Activated CD4-positive, alpha-beta T cell treated with anti-CD3 and anti-CD28 coated beads for 36 hours (primary cell): ENCODE measurements at places on chromosomes 2 and 18.
A peak's percentile ranks its signal among the peaks of the same experiment; 100 is the strongest.

GRCh38 chr18:7809978-7810377, 242.9 kb downstream of the PTPRM start:
- DNase-seq = no peak

DNA sequence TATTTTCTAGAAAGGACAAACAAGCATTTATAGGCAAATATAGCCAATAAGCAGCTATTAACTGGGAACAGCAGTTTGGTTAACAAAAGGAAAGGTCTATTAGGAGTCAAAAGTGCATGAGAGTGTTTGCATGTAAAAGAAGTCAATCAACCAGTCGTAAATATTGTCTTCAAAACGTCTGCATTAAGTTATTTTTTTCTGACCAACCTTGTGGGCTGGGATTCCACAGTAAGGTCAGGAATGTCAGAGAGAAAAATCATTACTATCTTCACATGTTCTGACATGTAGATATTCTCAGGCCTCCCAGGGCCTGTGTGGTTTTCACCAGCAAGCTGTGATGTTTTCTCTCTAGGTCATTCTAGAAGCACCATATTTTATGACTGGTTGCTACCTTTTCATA, 922.5 kb downstream of the SUCLG1 start:
- no peak for DNase-seq

DNA sequence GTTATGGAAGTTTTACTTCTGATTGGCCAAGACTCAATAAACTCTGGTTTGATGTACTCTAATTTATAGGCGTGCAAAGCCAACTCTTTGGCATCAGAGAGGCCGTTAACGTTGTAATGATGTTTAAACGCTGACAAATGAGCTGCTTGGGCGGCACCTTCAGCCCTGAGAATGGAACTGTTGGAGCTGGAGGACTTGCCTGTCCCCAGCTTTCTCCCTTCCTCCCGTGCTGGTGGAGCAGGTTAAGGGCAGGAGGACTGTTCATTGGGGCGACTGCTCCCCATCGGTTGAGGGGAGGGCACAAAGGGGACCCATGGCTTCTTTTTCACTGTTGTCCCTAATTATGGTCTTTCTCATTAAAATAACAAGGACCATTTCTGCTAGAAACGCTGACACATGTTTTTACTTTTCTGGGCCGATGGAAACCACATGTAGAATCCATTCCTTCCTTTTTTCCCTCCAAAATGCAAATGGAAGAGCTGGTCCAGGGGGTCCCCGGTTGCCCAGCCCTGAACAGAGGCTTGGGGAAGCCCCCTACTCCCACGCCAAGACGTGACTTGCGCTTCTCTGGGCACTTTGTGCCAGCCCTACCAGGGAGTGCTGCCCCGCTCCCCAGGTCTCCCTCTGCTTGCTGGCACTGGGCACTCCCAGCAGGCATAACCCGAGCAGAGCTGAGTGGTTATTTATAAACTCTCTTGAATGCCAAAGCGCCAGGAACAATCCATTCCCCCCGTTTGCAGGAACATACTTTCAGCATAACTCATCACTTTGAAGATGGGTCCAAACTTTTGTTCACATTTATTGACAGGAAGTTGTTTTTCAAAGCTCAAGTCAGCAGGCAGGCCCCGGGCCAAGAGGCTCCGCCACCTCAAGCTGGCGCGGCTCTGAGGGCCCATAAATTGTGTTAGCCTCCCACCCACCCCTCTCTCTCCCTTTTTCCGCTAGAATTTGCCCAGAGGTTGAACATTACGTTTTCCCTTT, 170.1 kb downstream of the ASB1 start:
- DNase-seq = no peak

DNA sequence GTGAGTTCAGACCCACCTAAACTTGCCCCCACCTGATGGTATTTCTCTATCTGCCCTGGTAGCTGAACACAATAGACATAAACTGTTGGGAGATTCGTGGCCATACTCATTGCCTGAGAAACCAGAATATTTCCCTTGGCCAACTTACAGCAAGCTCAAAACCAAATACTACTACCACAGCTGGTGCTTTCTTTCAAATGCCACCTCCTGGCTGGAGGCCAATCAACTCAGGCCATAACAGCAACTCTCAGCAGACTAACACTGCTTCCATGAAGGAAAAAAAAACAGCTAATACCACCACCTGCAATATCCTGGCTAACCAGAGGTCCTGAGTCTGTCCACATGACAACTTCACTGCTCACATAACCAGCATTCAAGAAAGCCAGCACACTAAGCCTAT, 373.1 kb downstream of the CMPK2 start:
- no peak for DNase-seq

DNA sequence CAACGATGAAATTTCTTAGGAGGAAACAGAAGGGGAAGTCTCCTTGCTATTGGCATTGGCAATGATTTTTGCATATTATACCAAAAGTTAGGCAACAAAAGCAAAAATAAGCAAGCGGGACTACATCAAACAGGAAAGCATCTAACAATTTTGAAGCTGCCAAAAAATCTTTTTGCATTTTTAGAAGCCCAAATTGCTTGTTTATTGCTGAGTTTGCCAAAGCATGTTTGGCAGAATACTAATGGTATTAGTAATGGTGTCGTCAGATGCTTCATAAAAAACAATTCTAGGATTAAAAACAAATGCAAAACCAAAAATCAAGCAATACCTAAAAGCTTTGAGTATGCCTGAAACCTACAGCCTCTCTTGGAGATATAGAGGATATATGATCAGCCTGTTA, 80.0 kb downstream of the GALR1 start:
- no peak for DNase-seq

GRCh38 chr18:55318951-55319441, 269.0 kb downstream of the TCF4 start:
- DNase-seq = no peak

DNA sequence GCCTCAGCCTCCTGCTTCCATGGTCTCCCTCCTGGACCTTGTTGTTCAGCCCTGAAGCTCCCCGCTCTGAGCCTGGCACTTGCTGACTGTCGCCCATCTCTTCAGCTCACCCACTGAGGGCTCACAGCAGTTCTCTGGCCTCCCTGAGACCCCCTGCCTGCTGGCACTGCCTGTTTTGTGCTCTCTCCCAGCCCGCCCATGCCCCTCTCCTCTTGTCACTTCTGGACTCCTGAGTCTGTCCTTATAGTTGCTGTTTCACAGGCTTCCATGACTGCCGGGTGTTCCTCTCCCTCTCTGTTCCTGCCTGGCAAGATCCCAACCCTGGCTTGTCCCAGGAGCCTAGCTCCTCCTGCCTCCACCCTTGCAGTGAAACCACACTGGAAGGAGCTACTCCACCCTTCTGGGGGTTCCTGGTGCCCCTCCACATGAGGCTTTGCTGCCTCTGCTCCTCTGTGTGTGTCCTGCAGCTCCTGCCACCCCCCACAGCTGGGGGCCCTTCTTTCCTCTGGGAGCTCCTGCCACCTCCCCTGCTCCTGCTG, 110.6 kb downstream of the CEP192 start:
- no peak for DNase-seq

GRCh38 chr2:120230515-120231471, 7.6 kb upstream of the TMEM185B start:
- no peak for DNase-seq

DNA sequence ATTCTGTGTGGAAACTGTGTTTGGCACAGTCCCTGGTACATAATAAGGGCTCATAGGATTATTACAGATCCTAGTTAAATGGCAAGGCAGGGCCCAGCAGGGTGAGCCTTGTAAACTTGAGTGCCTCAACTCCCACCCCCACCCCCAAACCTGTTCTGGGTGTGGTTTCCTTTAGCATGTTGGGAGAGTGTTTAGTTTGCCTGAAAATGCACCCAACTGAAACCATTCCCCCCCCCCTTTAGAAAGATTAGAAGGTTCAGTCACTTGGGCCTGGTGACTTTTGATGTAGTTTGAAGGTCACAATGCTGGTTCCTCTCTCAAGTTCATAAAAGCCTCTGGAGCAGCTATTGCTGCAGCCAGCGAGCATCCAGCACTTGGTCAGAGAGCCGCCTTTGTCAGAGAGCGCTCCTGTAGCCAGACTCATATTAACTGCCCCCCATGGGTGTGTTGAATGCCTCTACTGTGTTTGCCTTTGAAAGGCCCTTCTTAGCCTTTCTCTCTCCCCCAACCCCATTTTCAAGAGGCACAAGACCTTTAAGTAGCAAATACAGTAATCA, 113.7 kb downstream of the SPTBN1 start:
- peak; percentile 63 for DNase-seq
